Uterus (tissue), 4 donors: ENCODE measurements at places on chromosomes 12 and 14.

GRCh38 chr12:112230136-112230535 is 104.8 kb downstream of the TRAFD1 start:
- DNase-seq = no peak

DNA sequence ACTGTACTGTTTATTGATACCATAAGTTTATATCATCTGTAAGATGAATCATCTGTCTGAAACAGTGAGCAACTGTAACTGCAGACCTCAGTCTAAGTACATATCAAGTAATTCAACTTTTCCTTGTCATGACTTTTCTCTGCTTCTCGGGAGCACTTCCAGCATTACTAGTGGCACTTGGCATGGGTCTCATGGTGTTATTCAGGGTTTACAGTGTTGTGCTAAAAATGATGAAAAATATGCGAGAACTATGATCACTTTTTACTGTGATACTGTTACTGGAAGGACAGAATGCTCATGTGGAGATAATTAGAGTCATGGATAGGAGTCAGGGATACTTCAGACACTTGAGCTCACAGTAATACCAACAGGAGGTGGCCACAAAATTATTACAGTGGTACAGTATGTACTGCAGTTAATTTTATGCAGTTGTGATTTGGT is 8.3 kb downstream of the KTN1 start:
- no peak for DNase-seq

GRCh38 chr14:56185992-56186391 is 67.8 kb downstream of the PELI2 start:
- DNase-seq = no peak

- no peak for DNase-seq
These were observed 316.8 kb downstream of the SNAPC1 start for GRCh38 chr14:62079038-62079437.
